ENCODE measurements at places on chromosomes 12 and 14.

GRCh38 chr12:88235183-88235833 lies 93.2 kb downstream of the TMTC3 start:
- no peak for ATAC-seq

DNA sequence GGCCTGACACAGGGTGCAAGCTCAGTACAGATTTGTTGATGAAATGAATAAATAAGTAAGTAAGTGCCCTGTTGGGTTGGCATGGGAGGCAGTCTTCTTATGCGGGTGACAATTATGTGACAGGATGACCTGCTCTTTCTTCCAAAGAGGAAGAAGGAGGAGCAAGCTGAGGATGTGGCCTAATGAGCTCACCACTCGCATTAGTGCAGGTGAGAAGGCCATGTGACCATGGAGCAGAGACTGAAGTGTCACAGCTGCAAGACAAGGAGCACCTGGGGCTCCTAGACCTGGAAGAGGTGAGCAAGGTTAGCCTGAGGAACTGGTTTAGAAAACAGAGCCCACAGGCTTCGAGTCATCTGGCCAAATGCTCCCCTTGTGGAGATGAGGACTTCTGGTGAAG lies 34.9 kb downstream of the LRTM2 start:
- ATAC-seq = no peak

DNA sequence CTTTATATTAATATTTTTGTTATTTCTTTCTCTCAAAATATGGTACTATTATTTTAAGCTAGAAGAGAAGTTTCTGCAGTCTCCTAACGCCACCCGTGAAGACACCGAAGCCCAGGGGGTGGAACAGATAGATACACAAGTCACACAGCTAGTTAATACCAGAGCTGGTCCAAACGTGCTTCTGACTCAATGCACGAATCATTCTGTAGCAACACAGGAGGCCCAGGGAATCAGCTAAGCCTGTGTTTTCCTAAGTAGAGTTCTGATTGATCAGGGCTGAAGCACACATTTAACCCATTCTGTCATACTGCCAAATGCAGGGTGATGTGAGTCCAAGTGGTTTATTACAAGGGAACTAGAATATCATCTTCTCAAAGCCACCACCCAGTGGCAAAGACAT lies 116.9 kb upstream of the PWP1 start:
- ATAC-seq = no peak

- ATAC-seq = no peak
These were observed 2.3 kb upstream of the CYP46A1 start for GRCh38 chr14:99681832-99682148.

DNA sequence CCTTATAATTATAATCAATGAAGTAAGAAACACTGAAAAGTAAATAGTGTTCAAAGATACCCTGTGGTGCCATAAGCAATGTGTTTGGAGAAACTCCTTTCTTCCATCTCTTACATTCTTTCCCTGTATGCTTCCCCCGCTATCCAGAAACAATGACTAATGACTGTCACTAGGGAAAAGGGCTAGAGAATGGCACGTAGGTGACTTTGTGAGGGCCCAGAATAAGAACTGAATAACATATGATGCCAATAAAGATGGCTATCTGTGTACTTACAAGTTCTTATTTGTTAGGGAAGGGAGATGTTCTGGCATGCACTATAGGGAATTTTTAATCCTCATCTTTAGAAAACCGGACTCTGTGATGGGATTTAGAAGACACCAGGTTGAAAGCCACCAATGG lies 4.7 kb upstream of the KRT7 start:
- no peak for ATAC-seq

- no peak for ATAC-seq
These were observed 30.6 kb downstream of the ITPK1 start for GRCh38 chr14:93084866-93085857.

DNA sequence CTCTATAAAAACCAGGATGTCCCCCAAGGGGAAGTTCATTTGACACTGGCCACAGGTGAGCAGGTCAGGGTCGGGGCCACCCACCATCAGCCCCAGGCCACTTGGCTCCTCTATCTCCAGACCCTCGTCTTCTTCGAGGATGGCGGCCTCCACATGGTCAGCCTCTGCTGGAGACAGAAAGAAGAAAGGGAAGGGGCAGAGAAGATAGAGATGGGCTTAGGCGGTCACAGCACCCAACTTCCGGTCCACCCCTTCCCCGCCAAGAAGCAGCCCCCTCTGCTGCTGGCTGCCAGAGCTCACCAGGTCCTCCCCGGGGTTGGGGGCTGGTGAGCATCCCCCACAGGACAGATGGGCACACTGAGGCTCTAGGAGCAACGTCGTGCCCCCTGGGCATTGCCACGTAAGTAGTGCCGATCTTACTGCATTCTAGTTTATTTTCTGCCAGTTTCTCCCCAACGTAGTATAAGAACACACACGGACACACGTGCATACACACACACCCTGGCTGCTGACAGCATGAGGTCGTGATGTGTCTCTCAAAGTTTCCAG lies 14.2 kb downstream of the BCL11B start:
- no peak for ATAC-seq

All from gastroesophageal sphincter (tissue), 4 donors.